Dermis blood vessel endothelial cell (primary cell): ENCODE measurements at places on chromosomes 5 and 9. TPM values are rescaled to one million over a fixed set of nuclear protein-coding genes. Genes with fewer than 3 reads are reported as not detected.

The TAF1L gene
- under 0.01 TPM in 2 replicates for total RNA-seq

The MCC gene
- 35.5 and 37.1 TPM in 2 replicates for total RNA-seq

The FGF1 gene
- total RNA-seq, result 0.19 and 0.85 TPM in 2 replicates

The ATP10B gene
- 0.05 TPM in 1 of 2 replicates, not detected in the other for total RNA-seq

DNA sequence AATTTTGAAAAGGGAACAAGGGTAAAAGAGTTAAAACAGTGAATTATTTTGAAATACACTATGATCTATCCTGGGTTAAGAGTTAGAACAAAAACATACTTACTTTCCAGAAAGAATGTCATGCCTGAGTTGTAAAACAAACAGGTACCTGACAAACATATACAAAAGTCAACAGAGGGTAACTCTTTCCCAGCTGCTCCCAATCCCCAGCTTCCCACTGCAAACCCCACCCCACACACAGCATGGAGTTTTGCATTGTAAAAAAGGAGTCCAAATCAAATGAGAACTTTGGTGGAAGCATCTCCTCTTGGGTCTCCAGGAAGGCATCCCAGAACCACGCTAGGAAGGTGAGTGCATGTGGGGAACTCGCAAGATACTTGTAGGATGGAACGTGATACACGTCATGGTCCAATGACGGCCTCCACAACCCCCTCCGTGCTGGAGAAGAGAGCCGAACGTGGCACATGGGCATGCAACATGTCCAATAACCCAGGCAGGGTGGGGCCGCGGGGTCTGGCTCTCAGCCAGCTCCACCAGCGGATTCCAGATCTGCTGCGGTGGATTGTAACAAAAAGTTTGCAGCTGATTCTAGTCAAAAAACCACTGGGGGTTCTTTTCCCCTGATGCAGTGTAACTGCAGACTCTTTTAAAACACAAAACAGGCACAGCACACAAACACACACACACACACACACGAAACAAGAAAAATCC lies 55.8 kb downstream of the EPB41L4B start:
- DNase-seq, result no peak

DNA sequence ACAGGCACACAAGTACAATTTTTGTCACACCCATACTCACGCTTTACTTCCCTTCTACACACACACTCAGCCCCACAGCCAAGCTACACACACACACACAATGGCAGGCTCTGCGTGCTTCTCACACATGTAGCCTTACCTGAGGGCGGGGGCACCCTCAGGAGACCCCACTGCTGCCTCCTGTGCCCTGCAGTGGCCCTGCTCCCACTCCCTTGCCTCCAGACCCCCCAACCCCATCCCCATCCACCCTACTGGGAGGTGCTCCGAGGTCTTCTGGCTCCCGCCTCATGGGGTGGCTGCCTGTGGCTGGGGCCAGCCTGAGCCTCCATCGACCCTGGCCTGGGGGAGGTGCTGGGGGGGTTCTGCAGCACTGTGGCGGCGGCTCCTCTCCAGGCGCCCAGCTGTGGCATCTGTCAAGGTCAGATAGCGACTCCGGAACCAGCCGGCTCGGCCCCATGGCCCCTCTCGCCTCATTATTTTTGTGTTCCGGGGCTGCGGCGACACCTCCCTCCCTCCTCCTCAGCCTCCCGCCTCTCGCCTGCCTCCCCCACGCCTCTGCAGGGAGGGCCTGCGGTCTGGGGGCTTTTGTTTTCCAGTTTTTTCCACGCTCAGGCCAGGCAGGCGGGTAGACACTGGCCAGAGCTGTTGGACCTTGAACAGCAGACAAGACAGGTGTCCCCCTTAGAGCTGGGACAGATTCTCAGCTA lies 21.7 kb downstream of the CXXC5 start:
- DNase-seq, result no peak

- no peak for DNase-seq
These were observed 59.2 kb downstream of the SPIN1 start for GRCh38 chr9:88447431-88447830.

- peak; percentile 91 for DNase-seq
These were observed 73.8 kb upstream of the IL17B start for GRCh38 chr5:149452665-149453617.

DNA sequence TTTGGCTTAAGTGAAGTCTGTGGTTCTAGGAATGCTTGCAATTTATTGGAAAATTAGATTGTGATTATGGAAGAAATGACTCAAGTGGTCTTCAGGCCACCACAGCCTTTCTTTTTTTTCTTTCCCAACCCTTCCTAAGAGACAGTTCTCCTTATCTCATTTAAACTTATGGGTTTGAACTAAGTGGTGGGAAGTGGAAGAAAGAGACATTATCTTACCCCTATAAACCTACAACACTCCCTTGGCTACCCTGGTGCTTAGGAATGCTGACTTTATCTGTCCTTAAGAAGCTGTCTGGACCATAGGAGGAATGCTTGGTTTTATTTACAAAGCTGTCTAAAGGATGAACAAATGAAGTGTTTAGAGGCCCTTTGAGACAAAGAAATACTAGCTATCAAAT lies 5.1 kb upstream of the ERAP1 start:
- no peak for DNase-seq

- DNase-seq, result no peak
These were observed 3.2 kb upstream of the TLE4 start for GRCh38 chr9:79568337-79569101.
